SK-MEL-5 (cell line): ENCODE measurements at places on chromosomes 1 and 21.

- DNase-seq: no peak
Observed at GRCh38 chr1:206484901-206485300, 14.6 kb downstream of the IKBKE start.

DNA sequence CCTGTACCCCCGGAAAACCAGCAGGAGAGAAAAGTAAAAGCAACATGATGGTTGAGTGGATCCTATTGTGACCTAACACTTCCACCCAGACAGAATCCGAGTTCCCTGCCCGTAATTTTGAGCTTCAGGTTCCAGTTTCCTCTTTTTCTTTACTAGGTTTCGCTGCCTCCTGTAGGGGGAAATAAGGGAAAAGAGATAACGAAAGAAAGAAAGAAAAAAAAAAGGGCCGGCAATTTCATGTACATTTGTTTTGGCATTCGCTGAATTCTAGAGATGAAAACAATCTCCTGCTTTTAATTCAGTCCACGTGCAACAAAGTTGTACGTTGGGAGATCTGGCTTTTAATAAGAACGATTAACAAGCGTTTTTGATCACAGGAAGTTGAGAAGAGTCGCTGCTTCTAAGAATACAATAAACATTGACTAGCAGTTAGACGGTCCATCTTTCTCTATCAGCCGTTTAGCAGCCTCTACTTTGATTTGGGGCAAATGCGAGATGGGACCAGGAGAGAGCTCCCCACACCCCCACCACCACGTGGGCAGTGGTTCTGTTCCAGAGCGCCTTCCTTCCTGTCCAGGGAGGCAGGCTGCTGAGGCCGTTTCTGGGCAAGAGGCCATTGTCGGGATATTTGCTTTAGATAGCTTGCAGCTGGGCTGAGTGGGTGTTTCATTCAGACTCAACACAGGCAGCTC lies 155.9 kb upstream of the RUNX1 start:
- DNase-seq: no peak

- DNase-seq: no peak
Observed at GRCh38 chr1:114564141-114564540, 17.3 kb downstream of the BCAS2 start.

- DNase-seq: no peak
Observed at GRCh38 chr1:155136748-155137147, 1.1 kb downstream of the SLC50A1 start.
